Frontal cortex (tissue), 4 donors: ENCODE measurements at places on chromosomes 1 and 21. TPM values are rescaled to one million over a fixed set of nuclear protein-coding genes. Genes with fewer than 3 reads are reported as not detected.

GRCh38 chr1:77991638-77992037 lies 12.8 kb upstream of the FUBP1 start:
- no peak for DNase-seq

GRCh38 chr1:63128556-63128955 lies 193.8 kb upstream of the FOXD3 start:
- no peak for DNase-seq

- DNase-seq, result no peak
These were observed 164.9 kb upstream of the USP25 start for GRCh38 chr21:15564907-15565306.

DNA sequence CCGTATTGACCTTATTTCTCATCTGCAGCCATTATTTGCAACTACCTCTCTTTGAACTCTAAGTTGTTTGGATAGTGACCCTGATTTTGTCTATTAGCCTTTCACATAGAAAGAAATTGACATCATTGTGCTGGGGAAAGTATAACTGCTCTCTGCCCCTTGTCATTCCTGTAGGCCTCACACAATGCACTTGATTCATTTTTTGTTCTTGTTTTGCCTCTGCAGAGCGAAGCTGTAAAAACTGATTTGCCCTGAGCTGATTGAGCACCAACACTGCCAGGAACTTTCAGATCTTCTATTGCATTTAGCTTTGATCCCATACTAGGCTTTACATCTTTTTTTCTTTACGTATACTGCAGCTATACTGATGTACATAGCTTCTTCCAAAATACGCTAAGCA lies 167.2 kb upstream of the PTBP2 start:
- no peak for DNase-seq

DNA sequence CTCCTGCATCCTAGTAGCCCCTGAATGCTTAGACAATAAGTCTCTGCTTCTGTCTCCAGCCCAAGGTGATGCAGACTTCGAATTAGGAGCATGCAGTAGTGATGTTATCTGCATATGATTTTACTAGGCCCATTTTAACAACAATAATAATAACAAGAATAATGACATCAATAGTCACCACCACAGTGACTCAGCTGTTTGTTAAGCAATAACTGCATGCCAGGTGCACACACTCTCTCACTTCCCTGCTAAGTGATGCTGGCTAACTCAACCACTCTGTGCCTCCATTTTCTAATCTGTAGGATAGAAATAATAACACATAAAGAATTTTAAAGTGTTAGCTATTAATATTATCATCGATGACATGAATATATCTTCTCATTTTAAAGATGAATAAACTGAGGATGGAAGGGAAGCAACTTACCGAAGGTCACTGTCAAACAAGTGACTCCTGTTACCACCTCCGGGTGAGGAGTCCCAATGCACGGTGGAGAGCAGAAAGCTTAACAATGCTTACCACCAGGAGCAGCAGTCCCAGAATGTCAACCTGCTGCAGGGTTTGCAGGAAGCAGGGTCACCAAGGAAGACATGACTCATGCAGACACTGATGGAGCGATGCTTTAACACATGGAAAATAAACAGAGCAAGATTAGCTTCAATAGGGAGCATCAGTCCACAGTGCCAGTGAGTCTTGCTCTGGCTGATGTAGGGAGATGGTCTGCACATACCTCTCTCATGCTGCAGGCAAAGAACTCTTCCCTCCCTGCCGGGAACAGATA lies 290.2 kb downstream of the SPATA17 start:
- DNase-seq, result no peak

- DNase-seq, result no peak
These were observed 102.6 kb upstream of the UBE2U start for GRCh38 chr1:64100791-64101190.

The OR2G3 gene
- total RNA-seq, result not detected

The CRP gene
- not detected for total RNA-seq

The NAXE gene
- total RNA-seq, result 34.6 TPM

The NEXN gene
- total RNA-seq, result under 0.01 TPM

The MMEL1 gene
- total RNA-seq, result 7.3 TPM

The ZBED6 gene
- 4.5 TPM for total RNA-seq
